LNCaP clone FGC (cell line): ENCODE measurements at places on chromosomes 5 and 9.

DNA sequence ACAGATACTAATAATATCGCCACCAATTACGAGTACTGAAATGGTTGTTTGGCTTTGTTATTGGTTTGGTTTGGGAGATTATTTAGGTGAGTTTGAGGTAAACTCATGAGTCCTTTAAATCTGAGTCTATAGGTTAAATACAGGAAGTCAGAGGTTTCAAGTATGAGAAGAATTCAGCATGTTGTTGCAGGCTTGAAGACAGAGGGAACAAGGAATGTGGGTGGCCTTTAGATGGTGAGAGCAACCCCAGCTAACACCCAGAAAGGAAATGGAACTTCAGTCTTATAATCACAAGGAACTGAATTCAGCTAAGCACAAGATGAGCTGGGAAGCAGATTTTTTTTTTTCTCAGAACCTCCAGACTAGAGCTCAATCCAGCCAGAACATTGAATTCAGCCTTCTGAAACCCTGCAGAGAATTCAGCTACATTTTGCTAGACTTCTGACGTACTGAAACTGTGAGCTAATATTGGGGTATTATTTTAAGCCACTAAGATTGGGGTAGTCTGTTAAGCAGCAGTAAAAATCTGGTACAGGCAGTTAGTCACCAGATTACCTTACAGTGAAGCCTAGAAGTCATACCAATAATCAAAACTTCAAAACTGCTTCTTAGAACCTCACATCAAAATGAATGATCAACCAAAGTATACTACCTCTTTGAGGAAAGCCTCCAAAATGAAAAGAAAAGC, 216.0 kb upstream of the PUM3 start:
- no peak for DNase-seq

- DNase-seq: no peak
These were observed 17.0 kb downstream of the IFNE start for GRCh38 chr9:21465138-21465537.

- DNase-seq: peak; percentile 78
These were observed 98.1 kb downstream of the DOCK8 start for GRCh38 chr9:312596-313320.

DNA sequence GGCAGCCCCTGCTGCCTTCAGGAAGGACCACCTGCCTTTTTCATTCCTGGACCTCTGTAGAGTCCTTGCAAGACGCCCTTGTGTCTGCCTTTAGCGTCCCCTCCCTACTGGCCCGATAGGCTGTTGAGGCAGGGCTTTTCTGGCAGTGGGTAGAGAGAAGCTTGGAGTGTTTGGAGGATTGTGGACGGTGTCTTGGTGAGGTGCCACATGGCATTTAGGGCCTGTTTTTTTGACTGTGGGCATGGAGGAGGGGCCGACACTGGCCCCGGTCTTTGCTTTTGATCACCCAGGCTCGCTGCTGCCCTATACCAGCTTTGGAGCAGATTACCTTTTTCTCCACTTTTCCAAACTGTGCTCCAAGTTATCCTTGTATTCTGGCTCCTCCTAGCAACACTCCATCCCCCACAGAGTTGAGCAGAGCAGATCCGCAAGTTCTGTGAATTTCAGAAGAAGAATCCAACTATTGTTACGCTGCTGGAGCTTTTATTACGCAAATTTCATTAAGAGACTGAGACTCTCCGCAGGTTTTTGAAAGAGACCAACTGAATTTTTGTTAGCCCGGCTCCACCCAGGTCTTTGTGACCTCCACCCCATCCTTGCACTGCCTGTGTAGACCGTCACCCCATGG, 34.8 kb upstream of the PRDM12 start:
- no peak for DNase-seq

GRCh38 chr9:114958021-114958843, 27.8 kb upstream of the TNFSF8 start:
- DNase-seq: no peak

- no peak for DNase-seq
These were observed 755 bp downstream of the CDKN2B start for GRCh38 chr9:22008384-22008716.

DNA sequence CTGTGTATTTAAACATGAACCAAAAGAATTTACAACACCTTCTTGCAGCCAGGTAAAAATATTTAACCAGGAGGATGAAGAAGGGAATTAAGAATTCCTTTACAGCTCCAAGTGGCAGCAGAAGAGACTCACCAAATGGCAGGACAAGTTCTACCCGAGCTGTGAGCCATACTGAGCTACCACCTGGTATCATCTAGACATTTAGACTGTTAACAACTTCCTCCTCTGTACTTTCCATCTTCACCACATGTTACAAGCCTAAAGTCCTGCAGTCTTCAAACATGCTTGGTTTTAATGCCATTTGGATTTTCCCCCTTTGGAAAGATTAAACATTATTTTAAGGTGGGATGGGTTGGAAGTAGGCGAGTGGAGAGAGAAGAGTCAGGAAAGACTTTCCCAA, 190.2 kb downstream of the TRPM6 start:
- no peak for DNase-seq

- no peak for DNase-seq
These were observed 80.0 kb downstream of the SEMA4D start for GRCh38 chr9:89417832-89418473.

DNA sequence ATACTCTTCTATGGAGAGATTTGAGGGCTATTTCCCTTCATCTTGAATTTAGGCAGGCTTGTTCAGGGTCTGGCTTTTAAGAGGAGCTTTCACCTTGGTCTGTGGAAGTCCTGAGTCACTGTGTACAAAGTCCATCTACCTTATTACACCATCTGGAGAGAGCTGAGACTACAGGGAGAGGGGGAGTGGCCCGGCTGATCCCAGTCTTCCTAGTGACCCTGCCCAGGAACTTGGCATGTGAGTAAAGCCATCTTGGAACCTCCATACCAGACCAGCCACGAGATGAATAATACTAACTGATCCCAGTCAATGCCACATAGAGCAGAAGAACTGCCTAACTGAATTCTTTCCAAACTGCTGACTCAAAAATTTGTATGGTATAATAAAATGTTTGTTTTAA, 8.4 kb upstream of the IL6ST start:
- no peak for DNase-seq

GRCh38 chr9:134204991-134205578, 40.7 kb upstream of the RNU6ATAC start:
- DNase-seq: no peak

- DNase-seq: no peak
These were observed 199.5 kb downstream of the CACNA1B start for GRCh38 chr9:138077126-138077525.

GRCh38 chr5:79962575-79963222, 28.4 kb downstream of the MTX3 start:
- DNase-seq: no peak

DNA sequence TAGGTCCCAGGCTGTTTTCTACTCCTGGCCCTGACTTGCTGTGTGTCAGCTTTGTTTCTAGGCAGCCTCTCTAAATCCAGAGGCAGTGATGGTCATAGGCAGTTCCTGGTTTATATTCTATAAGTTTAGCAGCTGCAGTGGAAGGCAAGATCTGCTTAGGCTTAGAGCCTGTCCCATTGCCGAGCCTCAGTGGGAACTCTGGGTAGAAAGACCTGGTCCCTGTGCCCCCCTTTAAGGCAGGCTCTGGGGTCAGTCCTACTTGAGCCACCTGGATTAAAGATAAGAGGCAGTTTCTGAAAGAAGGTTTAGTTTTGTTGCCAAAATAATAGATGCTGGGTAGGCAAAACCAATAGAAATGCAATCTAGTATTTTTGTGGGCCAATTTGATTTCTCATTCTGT, 13.6 kb downstream of the MCCC2 start:
- DNase-seq: no peak

DNA sequence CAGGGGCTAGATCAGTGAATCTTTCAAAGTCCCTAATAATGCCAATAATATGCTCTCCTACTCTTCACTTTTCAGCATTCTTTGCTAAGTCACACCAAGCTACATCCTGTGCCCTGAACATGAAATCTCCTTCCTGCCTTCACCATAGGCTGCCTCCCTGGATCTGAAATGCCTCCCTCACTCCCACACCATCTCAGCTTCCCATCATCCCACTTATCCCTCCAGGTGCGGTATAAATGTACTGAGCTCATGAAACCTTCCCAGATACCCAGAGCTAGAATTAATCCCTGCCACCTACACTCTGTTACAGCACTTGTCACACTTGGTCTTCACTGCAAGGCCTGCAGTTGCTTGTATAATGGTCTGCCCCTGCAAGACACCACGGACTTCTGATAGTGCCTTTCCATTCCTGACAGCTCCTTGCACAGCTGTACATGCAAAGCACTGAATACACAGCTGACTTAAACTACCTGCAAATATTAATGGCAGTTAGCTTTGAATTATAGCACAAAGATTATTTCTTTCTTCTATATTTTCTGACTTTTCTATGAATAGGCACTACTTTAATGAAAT, 250.4 kb downstream of the EBF1 start:
- DNase-seq: no peak

DNA sequence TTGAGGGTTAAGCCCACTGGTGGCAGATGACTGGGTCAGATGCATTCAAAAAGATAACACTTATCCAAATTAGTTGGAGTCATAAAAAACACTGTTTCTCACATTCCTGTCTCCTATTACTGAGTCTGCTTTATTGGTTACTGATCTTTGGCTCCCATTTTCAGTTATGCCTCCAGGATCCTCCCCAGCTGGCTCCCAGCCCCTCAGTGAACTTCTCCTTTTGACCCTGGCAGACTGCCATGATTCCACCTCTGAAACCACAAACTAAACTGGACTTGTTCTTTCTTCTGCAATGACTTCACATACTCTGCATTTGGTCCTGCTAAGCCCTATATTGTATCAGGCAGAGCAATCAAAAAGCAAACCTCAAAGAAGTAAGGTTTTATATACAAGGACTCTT, 860.8 kb upstream of the DMAC1 start:
- DNase-seq: no peak

GRCh38 chr9:108130905-108131304, 641.3 kb upstream of the KLF4 start:
- peak; percentile 94 for DNase-seq

DNA sequence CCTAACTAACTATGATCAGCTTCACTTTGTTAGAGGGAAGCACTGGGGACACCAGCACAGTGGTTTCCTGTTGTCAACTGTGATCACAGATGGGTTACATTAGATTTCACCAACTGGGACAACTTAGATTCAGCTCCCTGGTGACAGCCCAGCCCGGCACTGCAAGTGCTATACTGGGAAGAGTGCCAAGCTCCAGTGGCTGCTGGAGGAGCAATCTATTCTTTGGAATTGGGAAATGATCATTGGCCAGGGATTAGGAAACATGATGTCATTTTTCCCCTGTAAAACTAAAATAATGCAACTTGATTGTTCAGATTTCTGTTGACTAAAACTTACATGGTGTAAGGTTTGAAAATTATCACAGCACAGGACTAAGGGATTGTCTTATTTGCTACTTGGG, 33.2 kb downstream of the PTGR1 start:
- no peak for DNase-seq
